Glutamatergic neuron (in vitro differentiated cells): ENCODE measurements at places on chromosomes 7 and 10. TPM values are rescaled to one million over a fixed set of nuclear protein-coding genes. Genes with fewer than 3 reads are reported as not detected.

The SAMD9 gene
- not detected for total RNA-seq

The MYH16 gene
- total RNA-seq, result not detected

The SAP25 gene
- total RNA-seq, result 8.0 TPM

The IFIT1B gene
- not detected for total RNA-seq

The SLC39A12 gene
- not detected for total RNA-seq

The DNAAF5 gene
- 15.2 TPM for total RNA-seq

The AGMO gene
- 1.2 TPM for total RNA-seq

The GPR141 gene
- not detected for total RNA-seq

The NEUROG3 gene
- not detected for total RNA-seq

The XRCC2 gene
- 3.0 TPM for total RNA-seq

GRCh38 chr7:36272567-36273269, 116.9 kb upstream of the ANLN start:
- H3K4me1 ChIP-seq, result peaks cover 26% of the 10 kb centered on the region
- no peak overlapping the region for H3K27ac ChIP-seq
- H3K27me3 ChIP-seq, result peaks cover 5% of the 10 kb centered on the region
- H3K36me3 ChIP-seq, result no peaks in the 10 kb centered on the region
- H3K4me3 ChIP-seq, result no peak overlapping the region

DNA sequence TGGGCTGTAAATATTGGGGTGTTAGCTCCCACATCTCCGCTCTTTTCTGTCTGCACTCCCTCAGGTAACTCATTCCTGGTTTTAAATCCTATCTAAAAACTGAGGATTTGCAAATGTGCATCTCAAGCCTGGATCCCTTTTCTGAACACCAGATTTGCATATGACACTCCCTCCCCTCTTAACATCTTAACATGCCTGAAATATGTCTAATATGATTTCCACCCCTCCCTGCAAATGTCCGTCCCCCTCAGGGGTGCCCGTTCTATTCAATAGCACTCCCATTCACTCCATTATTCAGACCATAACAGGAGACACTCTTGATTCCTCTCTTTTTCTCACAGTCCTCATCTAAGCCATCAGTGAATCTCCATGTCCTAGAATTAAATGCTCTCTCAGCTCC, 8.3 kb upstream of the CALD1 start:
- no peak for DNase-seq
- no peak overlapping the region for H3K27ac ChIP-seq
- no peak overlapping the region for H3K4me3 ChIP-seq
- peaks cover 5% of the 10 kb centered on the region for H3K4me1 ChIP-seq

DNA sequence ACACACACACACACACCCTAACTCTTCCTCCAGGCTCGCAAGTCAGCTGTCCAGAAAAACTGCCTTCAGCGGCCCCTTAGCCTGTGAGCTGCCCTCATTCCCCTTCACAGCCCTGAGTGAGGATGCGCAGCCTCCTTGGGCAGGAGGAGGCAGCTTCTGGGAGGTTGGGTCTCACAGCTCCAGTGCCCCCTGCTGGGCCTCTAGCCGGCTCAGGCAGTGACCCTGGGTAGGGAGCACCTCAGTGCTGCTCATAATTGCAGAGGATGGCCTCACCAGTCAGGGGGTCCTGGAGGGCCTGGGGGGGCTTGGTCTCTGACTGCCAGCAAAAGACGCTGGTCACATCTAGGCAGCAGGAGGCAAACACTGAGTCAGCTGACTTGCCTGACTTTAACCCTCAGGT, 43.7 kb downstream of the ZNF273 start:
- H3K27me3 ChIP-seq, result peaks cover 3% of the 10 kb centered on the region
- H3K36me3 ChIP-seq, result peaks cover 3% of the 10 kb centered on the region
- H3K4me1 ChIP-seq, result no peaks in the 10 kb centered on the region
- DNase-seq, result peak; percentile 77

- no peak overlapping the region for H3K27ac ChIP-seq
- H3K36me3 ChIP-seq, result no peaks in the 10 kb centered on the region
- no peak overlapping the region for H3K4me3 ChIP-seq
- no peak for DNase-seq
- peaks cover 2% of the 10 kb centered on the region for H3K27me3 ChIP-seq
Measured at GRCh38 chr10:75272896-75273295, 37.1 kb upstream of the COMTD1 start.

- H3K4me1 ChIP-seq, result peaks cover 12% of the 10 kb centered on the region
- no peak for DNase-seq
- H3K27ac ChIP-seq, result peak overlapping the region; percentile 90
- H3K27me3 ChIP-seq, result no peaks in the 10 kb centered on the region
- peak overlapping the region; percentile 66 for H3K4me3 ChIP-seq
Measured at GRCh38 chr7:83413831-83414230, 235.1 kb downstream of the SEMA3E start.

- DNase-seq, result peak; percentile 15
- H3K27ac ChIP-seq, result no peak overlapping the region
- H3K4me3 ChIP-seq, result peak overlapping the region; percentile 92
- peaks cover 2% of the 10 kb centered on the region for H3K4me1 ChIP-seq
- no peaks in the 10 kb centered on the region for H3K36me3 ChIP-seq
Measured at GRCh38 chr7:120989257-120990220, 1.0 kb downstream of the CPED1 start.

- H3K36me3 ChIP-seq, result no peaks in the 10 kb centered on the region
- no peak overlapping the region for H3K4me3 ChIP-seq
- DNase-seq, result peak; percentile 76
- peaks cover 20% of the 10 kb centered on the region for H3K4me1 ChIP-seq
- H3K27ac ChIP-seq, result no peak overlapping the region
- peaks cover 48% of the 10 kb centered on the region for H3K27me3 ChIP-seq
Measured at GRCh38 chr10:100728928-100729861, 16.2 kb upstream of the PAX2 start.

GRCh38 chr7:21191321-21192073, 236.4 kb upstream of the SP4 start:
- no peaks in the 10 kb centered on the region for H3K36me3 ChIP-seq
- H3K4me3 ChIP-seq, result peak overlapping the region; percentile 56
- H3K4me1 ChIP-seq, result peaks cover 43% of the 10 kb centered on the region
- H3K27me3 ChIP-seq, result peaks cover 2% of the 10 kb centered on the region
- DNase-seq, result no peak

GRCh38 chr10:11472158-11472753, 139.2 kb downstream of the USP6NL start:
- peaks cover 4% of the 10 kb centered on the region for H3K4me1 ChIP-seq
- peak; percentile 82 for DNase-seq
- no peak overlapping the region for H3K4me3 ChIP-seq
- H3K27ac ChIP-seq, result no peak overlapping the region

- no peak overlapping the region for H3K4me3 ChIP-seq
- H3K36me3 ChIP-seq, result peaks cover 8% of the 10 kb centered on the region
- H3K27me3 ChIP-seq, result no peaks in the 10 kb centered on the region
- H3K27ac ChIP-seq, result no peak overlapping the region
- no peaks in the 10 kb centered on the region for H3K4me1 ChIP-seq
Measured at GRCh38 chr10:59808896-59809643, 55.8 kb upstream of the MRLN start.

- H3K4me3 ChIP-seq, result peak overlapping the region; percentile 100
- DNase-seq, result peak; percentile 70
- H3K27me3 ChIP-seq, result peaks cover 24% of the 10 kb centered on the region
- H3K27ac ChIP-seq, result peak overlapping the region; percentile 100
- H3K4me1 ChIP-seq, result peaks cover 22% of the 10 kb centered on the region
Measured at GRCh38 chr7:26199301-26200037, 1.1 kb downstream of the HNRNPA2B1 start.

- H3K36me3 ChIP-seq, result peaks cover 10% of the 10 kb centered on the region
- no peak overlapping the region for H3K27ac ChIP-seq
- H3K4me3 ChIP-seq, result no peak overlapping the region
- peak; percentile 84 for DNase-seq
Measured at GRCh38 chr7:128352153-128352537, 8.4 kb upstream of the RBM28 start.

GRCh38 chr7:44678101-44678470, 70.6 kb upstream of the ZMIZ2 start:
- no peak overlapping the region for H3K4me3 ChIP-seq
- DNase-seq, result no peak
- H3K36me3 ChIP-seq, result no peaks in the 10 kb centered on the region
- H3K4me1 ChIP-seq, result peaks cover 2% of the 10 kb centered on the region
- H3K27ac ChIP-seq, result no peak overlapping the region
- no peaks in the 10 kb centered on the region for H3K27me3 ChIP-seq

GRCh38 chr7:130893441-130893894, 159.5 kb upstream of the KLF14 start:
- H3K36me3 ChIP-seq, result no peaks in the 10 kb centered on the region
- DNase-seq, result no peak
- H3K4me1 ChIP-seq, result peaks cover 28% of the 10 kb centered on the region
- no peak overlapping the region for H3K4me3 ChIP-seq
- H3K27ac ChIP-seq, result no peak overlapping the region

- DNase-seq, result no peak
- no peaks in the 10 kb centered on the region for H3K36me3 ChIP-seq
- H3K27me3 ChIP-seq, result no peaks in the 10 kb centered on the region
- H3K27ac ChIP-seq, result no peak overlapping the region
- no peaks in the 10 kb centered on the region for H3K4me1 ChIP-seq
Measured at GRCh38 chr7:15113752-15114151, 211.2 kb upstream of the DGKB start.

- H3K4me3 ChIP-seq, result no peak overlapping the region
- DNase-seq, result no peak
- H3K4me1 ChIP-seq, result no peaks in the 10 kb centered on the region
- H3K27me3 ChIP-seq, result no peaks in the 10 kb centered on the region
Measured at GRCh38 chr7:50405221-50405620, 44.9 kb downstream of the FIGNL1 start.

- no peak overlapping the region for H3K4me3 ChIP-seq
- peaks cover 4% of the 10 kb centered on the region for H3K27me3 ChIP-seq
- H3K36me3 ChIP-seq, result peaks cover 18% of the 10 kb centered on the region
- DNase-seq, result no peak
Measured at GRCh38 chr7:55469721-55470120, 102.6 kb downstream of the VOPP1 start.

- H3K4me1 ChIP-seq, result peaks cover 52% of the 10 kb centered on the region
- DNase-seq, result peak; percentile 95
- peaks cover 22% of the 10 kb centered on the region for H3K27me3 ChIP-seq
Measured at GRCh38 chr10:44959247-44960087, at the start of gene RASSF4. RASSF4 (plus strand) TSS chr10:44959802; CDS start chr10:44970203, 10,401 bp downstream.
